ENCODE measurements at places on chromosomes 3 and 15.

DNA sequence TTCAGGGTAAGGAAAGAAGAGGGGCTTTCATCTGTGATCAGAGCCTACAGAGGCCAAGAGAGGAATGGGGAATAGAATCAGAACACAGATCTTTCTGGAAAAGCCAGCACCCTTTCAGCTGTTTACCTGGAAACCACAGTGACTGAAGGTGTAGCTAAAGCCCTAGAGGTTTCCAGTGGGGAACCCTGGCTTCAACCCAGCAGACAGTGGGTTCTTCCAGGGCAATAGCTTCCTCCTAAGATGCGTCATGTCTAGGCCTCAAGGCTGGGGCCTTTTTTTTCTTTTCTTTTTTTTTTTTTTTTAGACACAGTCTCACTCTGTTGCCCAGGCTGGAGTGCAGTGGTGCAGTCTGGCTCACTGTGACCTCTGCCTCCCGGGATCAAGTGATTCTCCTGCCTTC is 3.1 kb upstream of the CPNE9 start:
- no peak for DNase-seq

DNA sequence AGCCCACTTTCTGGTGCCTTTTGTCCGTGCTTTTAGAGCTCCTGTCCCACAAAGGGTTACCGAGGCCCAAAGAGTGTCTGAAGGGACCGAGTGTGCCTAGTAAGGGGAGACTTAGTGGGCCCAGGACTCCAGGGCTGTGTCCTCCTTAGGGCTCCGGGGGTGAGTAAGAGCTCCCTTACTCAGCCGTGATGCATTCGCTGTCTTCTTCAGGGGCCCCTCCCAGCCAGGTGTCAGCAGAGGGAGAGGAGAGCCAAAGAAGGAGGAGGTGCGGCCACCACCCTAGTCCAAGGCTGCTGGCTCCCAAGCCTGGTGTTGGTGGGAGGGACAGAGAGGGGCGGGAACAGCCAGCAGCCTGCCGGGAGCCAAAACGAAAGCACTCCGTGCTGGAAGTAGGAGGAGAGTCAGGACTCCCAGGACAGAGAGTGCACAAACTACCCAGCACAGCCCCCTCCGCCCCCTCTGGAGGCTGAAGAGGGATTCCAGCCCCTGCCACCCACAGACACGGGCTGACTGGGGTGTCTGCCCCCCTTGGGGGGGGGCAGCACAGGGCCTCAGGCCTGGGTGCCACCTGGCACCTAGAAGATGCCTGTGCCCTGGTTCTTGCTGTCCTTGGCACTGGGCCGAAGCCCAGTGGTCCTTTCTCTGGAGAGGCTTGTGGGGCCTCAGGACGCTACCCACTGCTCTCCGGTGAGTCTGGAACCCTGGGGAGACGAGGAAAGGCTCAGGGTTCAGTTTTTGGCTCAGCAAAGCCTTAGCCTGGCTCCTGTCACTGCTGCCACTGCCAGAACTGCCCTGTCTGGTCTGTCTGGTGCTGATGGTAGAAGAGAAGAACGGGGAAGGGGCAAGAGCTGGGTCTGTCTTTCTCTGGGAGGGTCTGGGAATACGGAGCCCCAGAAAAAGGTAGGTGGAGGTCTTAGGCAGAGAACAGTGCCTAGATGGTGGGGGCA is at the start of gene IL17RC:
Gene IL17RC, plus strand, starts transcription at position 365 of the 947 bp plus-strand sequence. Its CDS starts 218 bp downstream, at position 583.
- DNase-seq = no peak

GRCh38 chr3:99938270-99938911 is 120.7 kb downstream of the CMSS1 start:
- DNase-seq = no peak

DNA sequence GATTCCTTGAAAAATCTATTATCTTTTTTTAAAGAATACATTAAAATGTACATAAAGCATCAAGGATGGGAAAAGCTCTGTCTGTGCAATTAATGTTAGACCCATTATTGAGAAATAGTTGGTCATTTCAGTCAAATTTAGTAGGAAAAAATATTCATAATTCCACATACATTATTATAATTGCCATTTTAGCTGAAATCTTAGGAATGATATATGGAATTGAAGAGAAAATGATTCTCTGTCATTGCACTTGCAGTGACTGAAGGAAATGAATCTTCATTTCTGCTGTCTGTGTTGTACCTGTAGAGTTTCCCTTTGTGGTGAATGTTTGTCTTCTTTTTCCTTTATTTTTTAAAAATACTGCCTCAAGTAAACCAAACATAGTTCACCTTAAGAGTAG is 473.9 kb downstream of the C3orf38 start:
- DNase-seq = no peak

DNA sequence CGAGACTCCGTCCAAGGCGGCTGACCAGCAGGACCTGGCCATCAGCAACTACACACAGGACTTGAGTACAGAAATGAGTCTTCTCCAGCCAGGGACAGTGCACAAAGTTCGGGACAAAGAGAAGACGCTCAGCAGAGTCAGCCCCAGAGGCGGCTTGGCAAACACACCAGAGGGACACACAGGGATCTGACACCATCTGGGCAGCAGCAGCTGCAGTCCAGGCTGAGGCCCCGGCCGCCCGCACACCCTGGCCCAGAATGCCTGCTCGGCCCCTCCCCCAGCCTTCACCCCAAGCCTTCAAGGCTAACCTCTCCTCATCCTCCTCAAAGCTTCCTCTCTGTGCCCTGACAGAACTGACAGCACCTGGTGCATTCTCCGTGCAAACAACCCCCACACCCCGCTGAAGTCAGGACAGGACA is 61.1 kb downstream of the XXYLT1 start:
- DNase-seq = no peak

GRCh38 chr3:108102420-108103039 is 11.7 kb upstream of the CD47 start:
- no peak for DNase-seq

DNA sequence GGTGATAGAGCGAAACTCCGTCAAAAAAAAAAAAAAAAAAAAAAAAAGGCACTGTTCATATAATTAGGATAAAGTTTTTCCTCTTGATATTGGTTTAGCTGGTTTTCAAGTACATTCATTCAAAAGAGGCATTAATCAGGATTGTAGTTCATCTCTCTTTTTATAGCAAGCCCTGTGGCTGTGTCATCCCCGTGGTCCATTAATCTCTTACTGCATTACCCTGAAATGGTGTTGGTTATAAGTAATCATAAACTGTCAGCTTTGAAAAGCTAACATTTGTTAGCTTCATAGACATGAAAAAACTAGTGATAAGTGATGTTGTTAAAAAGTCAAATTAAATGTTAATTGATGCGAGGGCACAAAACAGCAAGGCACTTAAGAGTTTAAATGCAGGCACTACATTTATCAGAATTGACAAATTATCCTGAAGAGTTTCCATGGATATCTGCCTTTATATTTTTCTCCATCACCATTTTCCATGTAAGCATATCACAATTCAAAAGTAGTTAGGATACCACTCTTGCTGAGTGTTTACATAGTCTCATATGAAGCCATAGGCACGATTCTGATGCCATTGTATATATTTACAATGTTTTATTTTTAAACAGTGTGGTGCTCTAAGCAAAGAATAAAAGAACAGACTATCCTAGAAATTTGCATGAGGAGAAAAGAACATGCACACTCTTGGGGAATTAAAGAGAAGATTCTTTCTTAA is 193.1 kb downstream of the OTOL1 start:
- DNase-seq = no peak

DNA sequence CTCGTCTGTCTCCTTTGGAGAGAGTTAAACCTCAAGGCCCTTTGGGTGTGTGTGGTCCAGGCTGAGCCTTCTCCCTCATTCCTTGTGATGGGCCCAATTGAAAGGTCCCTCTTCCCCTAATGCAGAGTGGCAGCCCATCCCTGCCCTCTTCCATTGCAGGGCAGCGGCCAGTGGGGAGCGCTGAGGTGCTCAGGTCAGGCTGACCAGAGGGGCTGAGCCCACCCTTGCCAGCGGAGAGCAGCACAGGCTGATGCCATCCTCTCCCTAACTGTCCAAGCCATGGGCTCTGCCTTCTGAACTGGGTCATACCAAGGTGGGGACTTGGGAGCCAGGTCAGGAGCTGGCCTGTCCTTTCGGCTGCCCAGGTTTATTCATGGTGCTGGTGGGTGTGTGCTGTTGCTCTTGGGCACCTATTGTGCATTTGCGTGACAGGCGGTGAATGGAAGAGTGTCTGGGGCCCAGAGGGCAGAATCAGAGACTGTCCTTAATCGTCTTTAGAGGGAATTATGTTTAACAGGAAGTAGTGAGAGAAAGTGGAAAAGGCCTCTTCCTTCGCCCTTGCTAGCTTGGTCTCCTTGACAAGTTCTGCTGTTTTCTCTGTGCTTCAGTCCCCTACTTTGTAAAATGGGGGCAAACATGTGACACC is 96.9 kb downstream of the VGLL4 start:
- DNase-seq = no peak

DNA sequence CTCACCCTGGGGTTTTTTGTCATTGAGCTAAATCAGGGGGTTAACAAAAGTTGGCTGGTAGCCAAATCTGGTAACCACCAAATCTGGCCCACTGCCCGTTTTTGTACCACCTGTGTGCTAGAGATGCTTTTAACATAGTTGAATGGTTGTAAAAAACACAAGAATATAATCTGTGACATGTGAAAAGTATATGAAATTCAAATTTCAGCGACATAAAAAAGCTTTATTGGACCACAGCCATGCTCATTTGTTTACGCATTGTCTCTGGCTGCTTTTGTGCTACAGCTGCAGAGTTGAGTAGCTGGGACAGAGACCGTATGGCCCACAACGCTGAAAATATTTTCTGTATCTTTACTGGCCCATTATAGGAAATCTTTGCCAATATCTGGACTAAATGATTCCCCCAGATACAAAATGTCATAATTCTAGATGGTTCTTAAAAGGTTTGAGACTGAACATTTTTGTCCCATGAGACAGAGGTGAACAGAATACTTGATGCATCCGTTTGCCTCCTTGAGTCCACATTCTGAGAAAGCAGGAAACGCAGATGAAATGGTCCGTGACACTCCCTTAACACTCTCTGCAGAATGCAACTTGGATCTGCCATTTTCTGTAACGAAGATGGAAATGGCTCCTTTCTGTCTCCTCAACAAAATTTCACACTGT is 120.9 kb upstream of the PDZRN3 start:
- DNase-seq = no peak

- DNase-seq = no peak
Measured at GRCh38 chr3:51817375-51817774, 38.3 kb upstream of the IQCF6 start.

- no peak for DNase-seq
Measured at GRCh38 chr3:16917256-16917935, 32.6 kb downstream of the PLCL2 start.

DNA sequence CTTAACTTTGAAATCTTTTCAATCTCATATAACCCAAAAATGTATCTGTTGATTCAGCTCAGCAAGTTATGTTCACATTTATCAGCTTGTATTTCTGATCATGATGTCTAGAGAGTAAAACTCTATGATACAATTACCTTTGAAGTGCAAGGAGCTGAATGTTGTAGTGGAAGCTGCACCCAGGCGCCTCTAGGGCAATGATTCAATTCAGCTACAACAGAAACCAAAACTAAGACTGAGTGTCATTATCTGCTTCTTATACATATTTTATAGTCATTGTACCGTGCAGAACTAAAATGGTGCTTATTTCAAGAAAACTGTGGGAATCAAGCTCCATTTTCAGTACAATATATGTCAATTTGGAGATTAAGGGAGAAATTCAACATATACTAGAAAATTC is 1237.5 kb downstream of the ZPLD1 start:
- DNase-seq = no peak

DNA sequence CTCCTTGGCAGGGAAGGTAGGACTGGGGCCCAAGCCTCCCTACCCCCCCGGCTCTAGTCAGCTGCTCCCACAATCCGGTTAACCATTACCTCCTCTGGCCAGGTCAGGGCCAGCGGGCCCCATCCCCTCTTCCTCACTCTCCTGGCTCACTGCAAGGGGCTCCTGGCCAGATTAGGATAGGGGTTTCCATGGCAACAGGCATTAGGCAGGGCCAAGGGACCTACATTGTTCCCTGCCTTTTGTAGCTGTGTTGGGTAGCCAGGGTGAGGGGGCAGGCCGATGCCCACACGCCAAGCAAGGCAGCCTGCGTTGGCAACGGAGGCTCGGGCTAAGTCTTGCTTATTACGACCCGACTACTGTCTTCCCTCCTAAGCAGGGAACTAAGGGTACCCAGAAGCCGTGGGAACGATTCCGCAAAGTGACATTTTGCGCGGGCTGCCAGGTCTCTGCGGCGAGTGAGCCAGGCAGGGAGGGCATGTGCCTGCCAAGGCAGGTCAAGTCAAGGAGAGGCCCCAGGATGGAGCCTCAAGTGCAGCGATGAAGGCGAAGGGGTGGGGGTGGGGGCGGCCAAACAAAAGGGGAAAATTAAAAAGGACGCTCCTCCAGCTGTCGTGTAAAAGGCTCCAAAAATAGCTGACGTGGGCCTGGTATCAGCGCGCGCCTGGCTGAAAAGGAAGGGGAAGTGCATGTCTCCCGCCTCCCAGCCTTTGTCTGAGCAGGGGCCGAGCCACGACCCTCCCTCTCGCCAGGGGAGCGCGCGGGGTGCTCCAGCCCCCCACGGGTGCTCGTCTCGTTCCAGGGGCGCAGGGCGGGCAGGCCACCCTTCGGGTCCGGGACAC is 919 bp downstream of the IDH2 start:
- DNase-seq = no peak

DNA sequence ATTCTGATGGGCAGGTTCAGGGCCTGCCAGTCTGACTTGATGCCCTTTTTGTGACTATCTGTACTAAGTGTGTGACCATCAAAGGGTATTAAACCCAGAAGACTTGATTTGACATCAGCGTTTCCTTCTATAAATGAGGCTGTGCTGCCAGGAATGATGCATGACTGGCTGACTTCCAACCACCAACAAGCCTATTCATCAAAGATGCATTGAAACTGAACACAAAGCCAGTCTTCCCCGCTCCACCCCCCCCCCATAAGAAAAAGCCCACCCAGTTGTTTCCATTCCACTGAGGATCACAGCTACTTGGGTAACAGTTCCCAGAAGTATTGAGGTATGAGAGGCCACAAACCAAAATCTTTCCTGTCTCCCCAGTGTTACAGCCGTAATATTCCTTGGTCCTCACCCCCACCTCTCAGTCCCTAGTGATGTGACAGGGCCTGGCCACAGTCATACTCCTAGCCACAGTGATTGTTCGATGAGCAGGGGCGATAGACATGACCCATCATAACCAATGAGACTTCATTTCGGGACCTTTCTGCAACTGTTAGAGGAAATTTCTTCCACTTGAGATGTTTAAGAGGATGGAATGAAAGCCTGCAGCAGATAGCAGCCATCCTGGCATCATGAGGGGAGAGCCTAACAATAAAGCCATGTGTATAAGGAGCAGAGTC is 22.6 kb downstream of the SH3BP5 start:
- no peak for DNase-seq

- no peak for DNase-seq
Measured at GRCh38 chr15:91281947-91282346, 181.9 kb downstream of the SV2B start.

GRCh38 chr15:38299216-38299615 is 46.6 kb downstream of the SPRED1 start:
- no peak for DNase-seq

Data from cortex of kidney (tissue), 1 donor.